ENCODE measurements at places on chromosomes 7 and 10. TPM values are rescaled to one million over a fixed set of nuclear protein-coding genes. Genes with fewer than 3 reads are reported as not detected.

Gene LBX1
- polyA plus RNA-seq, result 7.8 TPM

Gene DPYSL4
- polyA plus RNA-seq, result 3.5 TPM

Gene SFXN2
- polyA plus RNA-seq, result 10.4 TPM

Gene SAP25
- not detected for polyA plus RNA-seq

Gene SPDYE2
- 4.3 TPM for polyA plus RNA-seq

Gene CALHM3
- not detected for polyA plus RNA-seq

Gene TMEM273
- 10.2 TPM for polyA plus RNA-seq

Gene H2BK1
- polyA plus RNA-seq, result not detected

Gene TWNK
- 11.2 TPM for polyA plus RNA-seq

Gene ARMC3
- polyA plus RNA-seq, result not detected

Gene SDK1
- polyA plus RNA-seq, result 3.1 TPM

Gene CYP26C1
- not detected for polyA plus RNA-seq

Gene CACNA2D1
- 61.9 TPM for polyA plus RNA-seq

Gene ZC3HAV1
- 16.8 TPM for polyA plus RNA-seq

Gene PKD2L1
- 0.17 TPM for polyA plus RNA-seq

Gene INHBA
- polyA plus RNA-seq, result 4.7 TPM

Gene NEBL
- polyA plus RNA-seq, result 1.2 TPM

Gene DNA2
- 7.6 TPM for polyA plus RNA-seq

Gene IFIT3
- 11.4 TPM for polyA plus RNA-seq

Gene POLR2J2
- 7.3 TPM for polyA plus RNA-seq

Gene SPDYE11
- 0.14 TPM for polyA plus RNA-seq

Gene GRID2IP
- polyA plus RNA-seq, result 0.07 TPM

Gene ANXA8
- 0.41 TPM for polyA plus RNA-seq

Gene CAMK2B
- polyA plus RNA-seq, result 3.6 TPM

Gene CALCR
- 12.2 TPM for polyA plus RNA-seq

Gene PPP1R17
- polyA plus RNA-seq, result not detected

Gene KCNIP2
- 3.8 TPM for polyA plus RNA-seq

Gene TMEM229A
- polyA plus RNA-seq, result 5.1 TPM

Gene ABCB1
- 0.54 TPM for polyA plus RNA-seq

Gene TUBAL3
- not detected for polyA plus RNA-seq

Gene PLAU
- polyA plus RNA-seq, result 37.1 TPM

Gene TFAM
- 36.2 TPM for polyA plus RNA-seq

Gene AASS
- polyA plus RNA-seq, result 36.5 TPM

Gene SPAM1
- polyA plus RNA-seq, result not detected

Gene IDI1
- 45.2 TPM for polyA plus RNA-seq

Gene XRCC2
- 3.3 TPM for polyA plus RNA-seq

Gene LIPN
- polyA plus RNA-seq, result 2.0 TPM

Gene KCNH2
- 13.3 TPM for polyA plus RNA-seq

Gene DNAJC1
- polyA plus RNA-seq, result 18.4 TPM

Gene AKR1C4
- polyA plus RNA-seq, result not detected

Gene SYT15
- 4.8 TPM for polyA plus RNA-seq

Gene C10orf143
- polyA plus RNA-seq, result not detected

Gene ANKRD30A
- polyA plus RNA-seq, result not detected

Gene MKI67
- polyA plus RNA-seq, result 39.0 TPM

Gene RHEB
- 64.8 TPM for polyA plus RNA-seq

Gene PTPRZ1
- 6.2 TPM for polyA plus RNA-seq

Gene TRIM74
- polyA plus RNA-seq, result 0.54 TPM

Measured in muscle of arm (tissue), 14 donors.